ENCODE measurements at places on chromosomes 5 and 9.
A peak's percentile ranks its signal among the peaks of the same experiment; 100 is the strongest.

DNA sequence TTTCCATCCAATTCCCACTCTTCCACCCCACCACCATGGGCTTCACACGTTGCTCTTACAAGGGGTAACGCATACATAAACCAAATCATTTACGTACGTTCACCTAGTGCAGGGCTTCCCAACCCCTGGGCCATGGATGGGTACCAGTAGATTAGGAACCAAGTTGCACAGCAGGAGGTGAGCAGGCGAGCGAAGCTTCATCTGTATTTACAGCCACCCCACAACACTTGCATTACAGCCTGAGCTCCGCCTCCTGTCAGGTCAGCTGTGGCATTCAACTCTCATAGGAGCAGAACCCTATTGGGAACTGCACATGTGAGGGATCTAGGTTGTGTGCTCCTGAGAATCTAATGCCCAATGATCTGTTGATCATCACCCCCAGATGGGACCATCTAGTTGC is 82.3 kb downstream of the CEMIP2 start:
- DNase-seq, result no peak

DNA sequence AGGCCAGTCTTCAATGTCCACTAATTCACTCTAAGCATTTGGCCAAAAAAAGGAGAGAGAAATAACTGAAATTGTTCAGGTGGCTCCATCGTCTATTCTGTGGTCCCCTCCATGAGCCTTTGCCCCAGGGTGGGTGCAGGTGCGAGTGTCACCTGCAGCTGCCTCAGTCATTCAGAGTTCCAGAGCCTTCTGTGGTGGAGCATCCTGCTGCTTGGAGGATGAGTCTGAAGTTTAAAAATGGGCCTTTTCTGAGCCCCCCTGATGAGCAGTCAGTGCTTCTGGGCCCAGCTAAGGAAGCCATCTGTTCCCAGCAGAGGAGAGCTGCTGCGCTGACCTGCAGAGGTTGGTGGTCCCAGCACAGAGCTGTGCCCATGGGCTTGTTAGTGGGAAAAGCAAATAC is 48.2 kb downstream of the NDST1 start:
- no peak for DNase-seq

GRCh38 chr9:87959916-87960581 is 14.3 kb downstream of the CDK20 start:
- no peak for DNase-seq

GRCh38 chr9:98775831-98776441 is 20.4 kb downstream of the ANKS6 start:
- peak; percentile 48 for DNase-seq

- no peak for DNase-seq
Measured at GRCh38 chr5:181176254-181176952, 28.6 kb downstream of the TRIM7 start.

GRCh38 chr5:181054871-181055459 is 14.9 kb downstream of the BTNL9 start:
- no peak for DNase-seq

- DNase-seq, result no peak
Measured at GRCh38 chr9:21777701-21778100, 24.7 kb upstream of the MTAP start.

DNA sequence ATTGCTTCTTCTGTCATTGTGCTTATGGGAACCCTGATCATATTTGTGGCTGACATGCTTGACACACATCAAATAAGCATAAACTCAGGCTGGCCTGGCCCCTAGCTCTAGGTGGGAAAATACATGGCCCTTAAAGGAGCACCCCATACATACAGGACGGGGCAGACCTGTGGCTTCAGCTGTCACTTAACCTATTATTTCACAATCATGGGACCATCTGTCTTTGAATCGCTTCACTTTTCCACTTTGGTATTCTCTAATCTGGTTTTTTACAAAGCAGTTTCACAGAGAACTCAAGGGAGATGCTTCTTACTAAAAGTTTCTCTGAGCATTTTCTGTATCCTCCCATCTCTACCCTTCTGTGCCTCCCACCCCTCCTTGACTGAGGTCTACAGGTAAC is 34.6 kb upstream of the LRRTM2 start:
- no peak for DNase-seq

GRCh38 chr9:75960551-75960950 is 70.1 kb downstream of the PCSK5 start:
- DNase-seq, result no peak

- DNase-seq, result no peak
Measured at GRCh38 chr9:14932641-14933040, 22.4 kb upstream of the FREM1 start.

DNA sequence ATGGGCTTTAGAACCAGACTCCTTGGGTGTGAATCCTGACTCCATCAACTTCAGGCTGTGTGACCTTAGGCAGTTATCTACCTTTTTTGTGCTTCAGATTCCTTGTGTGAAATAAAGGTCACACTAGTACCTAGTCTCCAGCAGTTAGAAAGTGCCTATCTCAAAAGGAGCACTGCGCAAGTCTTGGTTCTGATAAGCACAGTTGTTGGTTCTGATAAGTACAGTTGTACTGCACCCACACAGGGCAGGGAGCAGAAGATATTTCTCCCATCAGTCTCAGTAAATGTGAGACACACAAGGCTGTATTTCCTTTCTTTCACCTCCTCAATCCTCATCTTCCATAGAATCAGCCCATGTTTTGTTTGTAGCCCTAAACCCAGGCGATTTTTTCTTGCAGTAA is 116.6 kb upstream of the DPYSL3 start:
- no peak for DNase-seq

DNA sequence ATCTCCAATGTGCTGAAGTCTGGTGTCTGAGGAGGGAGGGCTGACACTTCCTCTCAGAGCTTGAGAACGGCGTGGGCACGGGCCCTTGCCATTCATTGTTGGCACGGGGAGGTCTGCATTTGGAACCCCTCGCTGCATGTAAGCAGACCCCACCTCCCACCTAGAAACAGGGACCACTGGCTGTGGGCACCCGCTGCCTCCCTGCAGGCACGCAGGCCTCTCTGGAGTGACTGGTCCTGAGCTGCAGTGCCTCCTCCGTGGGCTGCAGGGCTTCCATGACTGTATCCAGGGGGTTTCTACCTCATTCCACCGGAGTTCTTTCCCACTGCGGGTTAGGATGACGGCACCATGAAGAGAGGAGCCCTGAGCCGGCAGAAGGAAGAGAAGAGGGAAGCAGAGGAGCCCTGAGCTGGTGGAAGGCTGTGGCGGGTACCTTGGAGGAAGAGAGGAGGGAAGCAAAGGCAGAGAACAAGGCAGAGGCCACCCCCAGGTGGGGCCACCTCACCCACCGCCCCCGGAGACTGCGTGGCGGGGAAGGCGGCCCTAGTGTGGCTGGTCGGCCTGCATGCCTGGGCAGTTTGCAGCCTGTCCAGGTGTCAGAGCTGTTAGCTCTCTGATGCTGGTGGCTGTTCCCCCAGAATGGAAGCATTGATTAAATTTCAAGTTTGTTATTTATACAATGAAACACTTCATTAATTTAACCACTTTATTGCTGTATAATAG is 74.9 kb upstream of the CACNA1B start:
- DNase-seq, result no peak

DNA sequence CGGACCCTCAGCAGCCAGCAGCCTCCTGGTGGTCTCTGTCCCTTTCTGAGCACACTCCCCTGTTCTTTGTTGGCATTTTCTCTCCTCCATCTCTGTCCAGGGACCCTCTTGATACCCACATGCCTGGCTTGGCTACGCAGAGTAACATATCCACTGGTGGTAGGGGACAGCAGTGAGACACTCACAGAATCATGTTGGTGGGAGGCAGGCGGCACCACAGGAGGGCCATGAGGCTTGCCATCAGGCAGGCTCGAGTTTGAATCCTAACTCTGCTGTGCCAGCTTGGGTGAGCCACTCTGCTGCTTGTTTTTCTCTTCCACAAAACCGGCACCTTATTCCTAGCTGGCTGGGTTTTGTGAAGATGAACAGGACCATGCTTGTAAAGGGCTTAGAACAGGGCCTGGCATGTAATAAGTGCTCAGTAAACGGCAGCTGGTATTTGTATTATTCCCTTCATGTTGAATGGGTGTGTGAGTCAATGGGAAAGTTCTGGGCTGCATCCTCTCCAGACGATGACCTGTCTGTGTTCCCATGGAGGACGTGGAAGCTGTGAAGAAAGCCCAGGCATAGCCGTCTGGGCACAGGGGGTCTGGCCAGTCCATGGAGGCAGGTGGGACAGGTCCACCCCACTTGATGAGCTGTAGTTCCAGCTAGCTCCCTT is 2.3 kb downstream of the COL27A1 start:
- DNase-seq, result no peak

DNA sequence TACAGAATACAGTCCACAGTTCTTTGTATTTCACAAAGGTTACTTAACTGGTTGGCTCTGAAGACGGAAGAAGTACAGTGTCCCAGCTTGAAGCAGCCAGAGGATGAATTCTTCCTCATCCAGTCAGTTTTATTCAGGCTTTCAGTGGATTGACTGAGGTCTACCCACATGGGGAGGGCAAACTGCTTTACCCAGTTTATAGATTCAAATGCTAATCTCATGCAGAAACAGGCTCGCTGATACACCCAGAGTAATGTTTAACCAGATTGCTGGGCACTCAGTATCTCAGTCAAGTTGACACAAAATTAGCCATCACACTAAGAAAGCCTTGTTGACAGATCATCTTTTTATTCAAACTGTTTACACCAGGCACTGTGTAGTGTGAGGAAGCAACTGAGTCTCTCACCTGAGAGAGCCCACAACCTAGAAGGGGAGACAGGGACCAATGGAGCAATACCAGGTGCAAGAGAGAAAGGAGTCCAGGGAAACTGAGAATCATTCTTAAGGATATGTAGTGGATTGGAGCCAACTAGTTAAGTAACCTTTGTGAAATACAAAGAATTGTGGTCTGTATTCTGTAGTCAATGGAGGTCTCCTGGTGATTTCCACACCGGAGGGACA is 15.9 kb downstream of the LRRC70 start:
- no peak for DNase-seq

- DNase-seq, result no peak
Measured at GRCh38 chr5:171295299-171295698, 13.7 kb upstream of the TLX3 start.

GRCh38 chr5:131258733-131259132 is 5.1 kb upstream of the CDC42SE2 start:
- no peak for DNase-seq

GRCh38 chr5:78887384-78888118 is 97.6 kb downstream of the ARSB start:
- no peak for DNase-seq

GRCh38 chr9:124928116-124928515 is 12.8 kb downstream of the GOLGA1 start:
- no peak for DNase-seq

- no peak for DNase-seq
Measured at GRCh38 chr9:129759319-129759718, 6.5 kb upstream of the PTGES start.

- DNase-seq, result no peak
Measured at GRCh38 chr9:389758-390157, 175.1 kb downstream of the DOCK8 start.

Data from iPS DF 19.7 (cell line).